ENCODE measurements at places on chromosomes 4 and X.

DNA sequence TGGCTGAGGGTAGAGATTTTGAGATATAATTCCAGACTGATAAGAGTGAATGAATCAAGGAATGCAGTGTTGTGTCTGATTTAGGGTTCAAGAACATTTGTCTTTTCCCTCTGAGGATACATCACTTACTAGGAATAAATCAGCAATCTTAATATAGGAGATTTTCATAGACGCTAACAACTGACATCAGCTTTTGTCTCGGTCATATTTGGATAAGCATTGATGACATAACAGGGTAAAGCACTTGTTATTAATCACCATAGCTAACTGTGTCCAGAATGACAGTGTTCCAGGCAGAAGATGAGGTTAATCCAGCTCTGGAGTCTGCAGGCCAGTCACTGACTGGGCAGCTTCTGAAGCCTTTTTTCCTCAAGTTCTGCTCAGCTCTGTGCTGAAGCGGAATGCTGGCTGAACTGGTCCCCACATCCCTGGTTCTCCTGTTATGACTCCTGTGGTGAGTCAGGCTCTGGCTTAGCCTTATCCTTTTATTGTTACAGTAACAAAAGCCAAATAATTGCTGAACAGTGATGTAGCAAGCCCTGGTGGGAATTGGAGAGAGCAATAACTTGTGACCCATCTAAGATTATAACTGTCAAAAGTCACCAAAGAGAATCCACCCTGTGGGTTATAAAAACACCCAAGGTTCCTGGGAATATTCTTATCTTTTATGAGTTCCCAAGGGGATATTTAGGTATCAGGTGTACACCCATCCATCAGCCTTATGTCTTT lies 41.8 kb downstream of the FNIP2 start:
- peak; percentile 35 for DNase-seq

GRCh38 chrX:39204945-39205344 lies 403.7 kb downstream of the MID1IP1 start:
- DNase-seq = no peak

DNA sequence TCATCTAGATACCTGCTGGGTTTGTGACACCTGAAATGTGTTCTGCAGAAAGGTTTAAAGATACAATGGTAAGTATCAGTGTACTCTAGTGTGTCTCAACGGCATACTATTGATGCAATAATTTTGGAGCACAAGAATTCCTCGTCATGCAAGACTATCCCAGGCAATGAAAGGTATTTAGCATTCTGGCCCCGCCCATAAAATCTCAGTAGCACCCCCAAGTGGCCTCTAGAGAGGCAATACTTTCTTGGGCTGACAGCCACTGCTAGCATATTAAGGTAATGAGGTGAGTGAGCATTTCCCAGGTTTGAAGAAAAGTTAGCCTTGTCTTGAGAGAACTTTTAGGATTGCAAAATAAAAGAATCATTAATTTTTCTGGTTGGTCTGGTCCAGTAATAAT lies 24.0 kb downstream of the TAB3 start:
- no peak for DNase-seq

GRCh38 chr4:1166509-1167243 lies 5.7 kb downstream of the SPON2 start:
- DNase-seq = no peak

DNA sequence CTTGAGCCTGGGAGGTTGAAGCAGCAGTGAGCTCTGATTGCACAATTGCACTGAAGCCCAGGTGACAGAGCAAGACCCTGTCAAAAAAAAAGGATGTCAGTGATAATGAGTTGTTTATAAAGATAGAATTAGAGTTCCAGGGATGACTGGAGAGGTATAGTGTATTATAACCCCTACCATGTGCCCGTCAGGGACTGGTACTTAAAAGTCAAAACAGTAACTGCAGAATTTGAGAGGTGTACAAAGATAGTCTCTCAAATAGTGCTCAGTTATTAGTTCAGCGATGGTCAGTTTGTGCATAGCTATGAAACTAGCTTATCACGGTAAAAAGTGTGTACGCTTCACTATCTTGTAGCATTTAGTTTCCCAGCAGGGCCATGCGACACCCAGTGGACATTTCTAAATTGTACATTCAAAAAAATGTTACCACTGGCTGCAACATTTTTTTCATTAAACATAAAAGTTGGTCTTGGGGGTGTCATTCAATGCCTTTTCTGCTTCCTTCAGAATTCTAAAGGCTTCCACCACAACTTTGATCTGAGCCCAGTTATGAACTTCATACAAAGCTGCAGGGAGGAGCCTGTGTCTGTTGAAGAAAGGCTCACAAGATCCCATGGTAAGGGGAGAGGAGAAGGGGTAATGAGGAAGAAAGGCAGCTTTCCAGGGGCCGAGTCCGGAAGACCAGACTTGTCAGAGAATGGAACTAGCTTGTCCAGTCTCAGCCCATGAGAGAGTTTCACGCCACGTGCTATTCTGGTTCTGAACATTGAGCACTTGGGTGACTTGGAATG lies 9.2 kb upstream of the GYG2 start:
- no peak for DNase-seq

- no peak for DNase-seq
Observed at GRCh38 chr4:1271686-1272085, 18.0 kb upstream of the MAEA start.

DNA sequence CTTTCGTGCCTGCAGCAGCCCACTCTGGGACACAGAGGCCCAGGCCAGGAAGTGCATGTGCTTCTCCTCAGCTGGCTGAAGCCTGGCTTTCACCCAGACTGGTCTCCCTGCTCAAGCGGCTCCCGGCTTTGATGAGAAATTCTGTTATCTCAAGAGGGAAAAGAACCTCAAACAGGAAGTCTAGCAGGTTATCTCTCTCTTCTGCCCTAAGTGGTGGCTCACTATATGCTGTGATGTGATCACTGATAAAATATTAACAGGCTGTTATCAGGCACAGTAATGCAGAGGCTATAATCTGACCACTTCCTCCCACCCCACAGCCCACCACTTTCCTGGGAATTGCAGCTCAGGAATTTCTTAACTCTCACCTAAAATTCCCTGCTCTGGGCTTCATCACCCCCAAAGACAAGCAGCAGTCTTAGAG lies 13.3 kb downstream of the CLDN2 start:
- peak; percentile 11 for DNase-seq

Data from left ventricle myocardium inferior (tissue), 1 donor.